ENCODE measurements at places on chromosomes 2 and 18.

- DNase-seq: no peak
These were observed 49.7 kb downstream of the PXDN start for GRCh38 chr2:1694371-1695271.

DNA sequence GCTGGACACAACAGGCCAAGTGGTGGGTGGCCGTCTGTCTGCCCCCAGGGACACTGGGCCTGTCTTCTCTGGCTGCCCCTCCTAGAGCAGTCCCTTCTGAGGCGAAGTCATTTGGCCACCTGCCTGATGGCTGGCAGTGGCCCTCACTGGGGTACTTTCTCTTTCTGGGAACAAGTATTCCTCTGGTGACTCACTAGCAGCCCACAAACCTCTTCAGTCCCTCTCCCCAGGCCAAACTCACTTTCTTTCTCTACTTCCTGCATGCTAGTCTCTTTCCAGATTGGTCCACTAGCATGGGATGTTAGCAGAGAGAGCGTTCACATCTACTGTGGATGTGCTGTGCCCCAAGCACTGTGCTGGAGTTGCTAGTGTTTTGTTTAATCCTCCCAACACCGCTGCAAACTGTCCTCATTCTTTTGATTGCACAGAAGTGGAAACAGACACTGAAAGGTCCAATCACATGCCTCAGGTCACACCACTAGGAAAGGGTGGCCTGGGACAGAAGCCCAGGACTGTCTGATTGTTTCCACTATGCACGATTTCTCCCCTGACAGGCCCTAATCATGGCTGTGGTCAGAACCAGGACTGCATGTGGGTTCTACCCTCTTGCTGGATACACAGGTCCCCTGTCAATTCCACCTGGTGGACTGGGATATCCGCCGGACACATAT, 5.2 kb downstream of the DYSF start:
- no peak for DNase-seq

DNA sequence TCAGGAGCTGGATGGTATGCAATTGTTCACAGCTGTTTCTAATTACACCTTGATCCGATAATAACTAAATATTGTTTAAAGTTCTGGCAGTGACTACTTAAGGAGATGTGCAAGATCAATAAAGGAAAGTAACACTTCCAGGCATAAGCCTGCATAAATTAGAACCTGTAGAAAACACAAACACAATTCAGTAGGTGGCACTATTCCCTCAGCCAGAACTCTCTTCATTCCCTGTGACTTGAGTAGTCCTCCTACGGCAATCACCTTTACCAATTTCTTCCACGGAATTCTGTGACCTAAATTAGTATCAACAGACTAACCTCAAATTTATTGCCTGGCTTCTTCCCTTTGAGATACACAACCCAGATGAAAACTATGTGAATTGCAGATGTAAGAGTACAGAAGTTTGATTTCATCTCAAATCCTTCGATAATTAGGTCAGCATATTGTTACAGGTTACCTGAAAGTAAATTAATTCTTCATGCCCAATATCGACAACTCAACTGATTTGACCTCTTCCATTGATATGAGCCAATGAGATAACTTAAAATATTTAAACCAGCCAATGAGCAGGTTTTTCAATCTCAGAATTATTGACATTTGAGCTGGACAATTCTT, 137.8 kb downstream of the PID1 start:
- no peak for DNase-seq

DNA sequence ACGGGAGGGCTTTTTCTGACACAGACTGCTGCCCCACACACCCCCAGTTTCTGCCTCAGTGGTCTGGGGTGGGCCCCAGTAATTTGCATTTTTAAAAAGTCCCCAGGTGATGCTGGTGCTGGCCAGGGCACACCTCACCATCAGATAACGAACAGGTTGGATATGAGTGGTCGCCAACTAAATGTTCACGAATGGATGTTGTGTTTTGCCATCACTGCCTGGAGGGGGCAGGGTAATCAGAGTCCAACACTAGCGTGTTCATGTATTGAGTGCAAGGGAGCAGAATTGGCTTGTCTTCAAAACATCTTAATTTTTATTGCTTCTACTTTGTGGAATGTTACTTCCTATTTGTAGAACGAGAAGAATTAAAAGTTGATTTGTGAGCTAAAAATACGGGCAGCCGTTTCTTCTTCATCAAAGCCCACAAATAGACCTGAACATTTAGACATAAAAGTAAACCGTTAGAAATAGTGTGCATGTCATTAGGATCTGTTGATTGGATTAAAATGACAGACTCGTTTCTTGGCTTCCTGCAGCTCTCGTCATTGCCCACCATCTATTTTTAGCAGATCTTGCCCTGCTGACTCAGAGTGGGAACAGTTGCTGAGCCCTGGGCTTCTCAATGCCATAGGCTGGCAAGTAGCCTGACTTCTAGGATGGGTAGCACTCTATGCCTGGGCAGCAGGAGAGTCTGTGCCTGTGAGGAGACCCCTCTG, 45.2 kb downstream of the NCK2 start:
- peak; percentile 49 for DNase-seq

DNA sequence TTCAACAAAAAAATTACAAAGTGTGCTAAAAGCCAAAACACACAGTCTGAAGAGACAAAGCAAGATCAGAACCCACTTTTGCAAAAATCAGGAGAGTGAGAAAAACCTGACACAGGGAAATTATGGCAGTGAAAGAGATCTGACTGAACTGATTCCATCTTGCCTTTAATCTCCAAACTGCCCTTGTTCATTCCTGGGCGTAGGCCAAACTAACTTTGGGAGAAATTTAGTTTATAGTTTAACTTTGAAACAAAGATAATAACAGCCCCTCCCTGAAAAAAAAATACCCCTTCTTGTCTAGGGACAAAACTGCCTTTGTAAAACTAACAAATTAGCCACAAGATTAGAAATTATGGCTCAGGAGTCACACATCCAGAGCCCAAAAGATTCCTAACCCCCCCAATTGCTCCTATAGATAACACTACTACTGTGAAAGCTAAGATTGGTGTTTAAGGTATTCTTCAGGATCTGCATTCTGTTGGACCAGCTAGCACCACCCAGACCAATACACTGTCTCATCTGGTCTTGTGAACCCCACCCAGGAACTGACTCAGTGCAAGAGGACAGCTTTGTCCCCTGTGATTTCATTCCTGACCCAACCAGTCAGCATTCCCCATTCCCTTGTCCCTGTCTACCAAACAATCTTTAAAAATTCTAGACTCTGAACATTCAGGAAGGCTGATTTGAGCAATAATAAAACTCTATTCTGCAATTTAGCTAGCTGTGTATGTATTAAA, 226.1 kb upstream of the SH3BP4 start:
- no peak for DNase-seq

GRCh38 chr2:12397854-12398253, 318.9 kb upstream of the TRIB2 start:
- no peak for DNase-seq

DNA sequence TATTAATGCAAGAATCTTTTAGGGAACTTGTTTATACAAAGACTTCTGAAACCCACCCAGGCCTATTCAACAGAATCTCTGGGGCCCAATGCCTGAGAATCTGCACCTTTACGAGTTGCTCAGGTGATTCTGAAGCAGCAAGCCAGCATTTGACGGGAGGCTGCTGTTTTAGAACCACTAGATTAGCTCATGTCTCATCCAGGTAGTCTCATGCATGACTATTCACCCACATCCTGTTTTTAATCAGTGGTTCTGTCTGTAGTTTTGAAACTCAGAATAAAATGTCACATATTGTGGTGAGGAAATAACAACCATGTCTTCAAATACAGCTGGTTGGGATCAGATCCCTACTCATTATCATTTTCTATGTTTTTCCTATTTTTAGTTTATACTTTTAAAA, 39.5 kb downstream of the CYTIP start:
- DNase-seq: peak; percentile 70

GRCh38 chr2:34703292-34703691, 1104.2 kb upstream of the FAM98A start:
- no peak for DNase-seq

DNA sequence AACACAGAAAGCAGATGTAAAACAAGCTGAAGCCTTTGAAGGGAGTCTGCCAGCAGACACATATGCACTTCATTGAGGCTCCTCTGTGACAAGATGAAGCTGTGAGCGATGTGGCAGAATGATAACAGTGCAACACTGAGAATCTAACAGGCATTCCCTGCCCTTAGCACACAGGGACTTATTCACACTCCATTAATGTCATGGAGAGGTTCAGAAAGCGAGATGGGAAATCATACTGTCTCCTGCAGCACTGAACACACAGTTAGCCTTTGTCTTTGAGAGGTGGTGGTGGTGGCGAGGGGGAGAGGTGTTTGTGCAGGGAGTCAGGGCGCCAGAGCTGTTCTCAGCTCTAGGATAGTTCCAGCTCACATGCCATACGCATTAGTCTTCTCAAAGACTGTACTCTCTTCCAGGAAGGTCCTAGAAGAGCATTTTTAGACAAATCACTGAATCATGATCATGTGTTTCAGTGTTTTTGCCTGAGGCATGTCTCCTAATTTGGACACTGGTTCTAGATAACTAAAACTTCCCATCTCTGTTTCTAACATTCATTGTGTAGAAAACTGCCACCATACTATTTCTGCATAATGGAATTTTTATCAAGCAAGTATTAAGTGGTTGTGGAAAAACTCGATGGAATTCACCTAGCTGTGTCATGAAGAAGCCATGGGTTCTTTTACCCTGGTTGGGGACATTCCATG, 93.5 kb upstream of the ITGB6 start:
- DNase-seq: no peak

GRCh38 chr2:88738271-88738670, 46.8 kb downstream of the RPIA start:
- DNase-seq: no peak

DNA sequence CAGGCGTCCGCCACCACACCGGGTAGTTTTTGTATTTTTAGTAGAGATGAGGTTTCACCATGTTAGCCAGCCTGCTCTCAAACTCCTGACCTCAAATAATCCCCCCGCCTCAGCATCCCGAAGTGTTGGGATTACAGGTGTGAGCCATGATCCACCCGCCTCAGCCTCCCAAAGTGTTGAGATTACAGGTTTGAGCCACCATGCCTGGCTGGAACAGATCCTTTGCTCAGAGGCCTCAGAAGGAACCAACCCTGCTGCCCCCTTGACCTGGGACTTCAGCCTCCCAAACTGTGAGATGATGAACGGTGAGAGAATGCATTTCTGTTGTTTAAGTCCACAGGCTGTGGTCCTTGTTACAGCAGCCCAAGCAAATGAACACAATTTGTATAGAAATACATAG, 67.0 kb downstream of the NCAPH start:
- no peak for DNase-seq

GRCh38 chr2:217370391-217370790, 510.5 kb upstream of the TNP1 start:
- DNase-seq: no peak

- no peak for DNase-seq
These were observed 254.9 kb downstream of the PIEZO2 start for GRCh38 chr18:10894501-10894900.

- no peak for DNase-seq
These were observed 164.1 kb downstream of the SLC8A1 start for GRCh38 chr2:40287773-40288172.

GRCh38 chr2:219559156-219559915, 12.0 kb downstream of the OBSL1 start:
- no peak for DNase-seq

GRCh38 chr18:22753130-22753831, 179.8 kb upstream of the RBBP8 start:
- DNase-seq: no peak

GRCh38 chr2:25304321-25304720, 37.4 kb downstream of the DNMT3A start:
- no peak for DNase-seq

DNA sequence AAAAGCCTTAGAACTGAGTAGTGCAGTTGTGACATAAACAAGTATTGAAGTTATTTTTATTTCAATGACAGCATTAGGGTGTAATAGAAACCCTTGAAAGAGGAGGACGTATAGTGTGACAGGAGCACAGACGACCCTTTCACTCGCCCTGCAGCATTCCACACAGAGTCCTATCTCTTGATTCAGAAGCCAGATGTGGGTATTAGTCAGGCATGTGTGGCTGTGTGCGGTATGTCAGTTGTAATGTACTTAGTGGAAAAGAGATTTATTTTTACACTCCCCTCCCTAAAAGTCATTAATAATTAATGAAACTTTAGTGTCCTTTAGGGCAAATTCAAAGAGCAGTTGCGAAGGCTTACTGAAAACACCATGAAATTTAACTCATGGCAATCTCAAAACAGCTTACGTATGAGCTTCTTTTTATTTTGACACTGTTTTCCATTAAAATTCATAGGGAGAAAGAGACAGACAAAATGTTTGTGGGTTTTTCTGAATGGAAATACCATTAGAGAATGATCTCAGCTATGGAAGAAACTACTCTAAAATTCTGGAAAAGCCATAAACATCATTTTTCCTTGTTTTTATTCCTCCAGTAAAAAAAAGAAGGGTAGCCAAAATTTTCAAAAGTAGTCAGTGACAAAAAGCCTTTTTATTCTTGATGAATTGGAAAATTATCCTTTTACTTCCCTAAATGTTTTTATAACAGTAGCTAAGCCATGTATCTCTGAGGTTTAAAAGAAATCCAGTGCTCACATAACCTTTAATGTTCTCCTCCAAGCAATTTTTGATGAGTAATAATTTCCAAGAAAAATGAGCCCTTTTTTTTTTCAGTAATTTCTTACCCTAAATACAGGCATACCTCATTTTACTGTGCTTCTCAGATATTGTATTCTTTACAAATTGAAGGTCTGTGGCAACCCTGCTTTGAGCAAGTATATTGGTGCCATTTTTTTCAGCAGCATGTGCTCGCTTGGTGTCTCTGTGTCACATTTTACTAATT, 84.0 kb upstream of the DSEL start:
- no peak for DNase-seq

GRCh38 chr2:203394519-203395227, 66.5 kb downstream of the ABI2 start:
- DNase-seq: no peak

DNA sequence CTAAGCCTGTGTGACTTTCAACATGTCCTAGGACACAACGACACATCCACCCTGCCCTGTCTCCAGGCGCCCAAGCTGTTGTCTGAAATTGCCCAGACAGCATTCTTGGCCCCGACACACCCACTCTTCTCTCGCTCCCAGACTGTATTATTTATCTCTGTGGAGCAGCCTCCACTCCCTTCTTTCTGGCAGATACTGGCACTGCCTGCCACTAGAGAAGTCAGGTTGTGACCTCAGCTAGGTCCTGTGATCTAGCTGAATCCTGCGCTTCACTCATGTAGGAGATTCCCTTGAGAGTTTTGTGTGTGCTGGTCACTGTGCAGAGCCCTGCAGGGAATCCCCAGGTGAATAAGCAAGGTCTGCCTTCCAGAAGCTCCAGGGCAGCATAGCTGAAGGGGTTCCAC, 77.1 kb upstream of the TNP1 start:
- DNase-seq: no peak

Measured in T-cell (primary cell).